ENCODE measurements at places on chromosomes 11 and 22.

DNA sequence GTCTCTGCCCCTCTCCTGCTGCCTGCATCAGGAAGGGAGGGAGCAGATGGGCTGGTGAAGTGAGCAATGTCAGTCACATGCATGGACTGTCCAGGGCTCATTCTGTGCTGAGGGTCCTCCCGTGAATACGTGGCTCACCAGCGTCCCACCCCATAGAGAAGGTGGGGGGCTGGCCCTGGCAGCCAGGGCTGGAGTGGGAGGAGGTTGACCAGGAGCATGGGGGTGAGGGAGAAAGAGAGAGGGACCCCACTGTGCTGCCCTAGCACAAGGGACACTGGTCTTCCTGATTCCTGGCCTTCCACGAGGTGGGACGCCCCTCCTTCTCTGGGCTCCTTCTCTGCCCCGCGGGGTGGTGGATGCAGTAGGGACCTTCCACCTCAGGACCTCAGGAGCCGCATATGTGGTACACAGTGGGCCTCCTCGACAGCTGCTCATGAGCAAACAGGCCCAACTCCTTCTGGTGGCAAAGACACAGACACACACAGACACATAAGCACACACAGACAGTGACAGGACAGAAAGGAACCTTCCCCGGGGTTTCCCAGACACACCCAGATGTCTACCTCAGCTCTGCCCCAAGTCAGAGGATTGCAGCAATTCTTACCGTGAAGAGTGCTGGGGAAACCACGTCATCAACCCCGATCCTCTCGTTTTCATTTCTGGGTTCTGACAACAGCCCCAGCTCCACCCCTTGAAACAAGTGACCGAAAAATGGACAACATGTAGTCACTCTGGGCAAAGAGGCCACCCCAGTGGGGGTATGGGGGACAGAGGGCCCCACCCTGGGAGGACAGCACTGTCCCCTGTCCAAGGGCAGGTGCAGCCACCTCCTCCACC, 3.6 kb upstream of the APOBEC3A start:
- DNase-seq, result no peak

DNA sequence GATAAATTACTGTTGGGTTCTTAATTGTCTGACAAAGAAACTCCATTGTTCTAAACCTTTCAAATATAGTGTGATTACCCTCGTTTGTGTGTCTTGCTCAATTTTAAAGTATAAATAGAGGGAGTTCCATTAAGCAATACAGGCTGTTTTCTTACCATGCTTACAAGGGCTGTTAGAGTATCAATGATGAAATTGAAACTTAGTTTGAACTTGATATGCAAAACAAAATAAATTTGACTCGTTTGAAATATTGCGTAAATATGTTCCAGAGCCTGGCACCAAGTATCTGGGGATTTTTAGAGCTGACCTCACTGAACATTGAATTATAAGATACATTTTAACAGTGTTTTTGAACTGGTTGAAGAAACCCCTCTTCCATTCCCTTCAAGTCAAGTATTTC, 31.7 kb downstream of the TEAD1 start:
- DNase-seq, result no peak

GRCh38 chr11:11842421-11843008, 743 bp downstream of the USP47 start:
- no peak for DNase-seq

- no peak for DNase-seq
Observed at GRCh38 chr11:117337076-117337475, 9.4 kb downstream of the CEP164 start.

DNA sequence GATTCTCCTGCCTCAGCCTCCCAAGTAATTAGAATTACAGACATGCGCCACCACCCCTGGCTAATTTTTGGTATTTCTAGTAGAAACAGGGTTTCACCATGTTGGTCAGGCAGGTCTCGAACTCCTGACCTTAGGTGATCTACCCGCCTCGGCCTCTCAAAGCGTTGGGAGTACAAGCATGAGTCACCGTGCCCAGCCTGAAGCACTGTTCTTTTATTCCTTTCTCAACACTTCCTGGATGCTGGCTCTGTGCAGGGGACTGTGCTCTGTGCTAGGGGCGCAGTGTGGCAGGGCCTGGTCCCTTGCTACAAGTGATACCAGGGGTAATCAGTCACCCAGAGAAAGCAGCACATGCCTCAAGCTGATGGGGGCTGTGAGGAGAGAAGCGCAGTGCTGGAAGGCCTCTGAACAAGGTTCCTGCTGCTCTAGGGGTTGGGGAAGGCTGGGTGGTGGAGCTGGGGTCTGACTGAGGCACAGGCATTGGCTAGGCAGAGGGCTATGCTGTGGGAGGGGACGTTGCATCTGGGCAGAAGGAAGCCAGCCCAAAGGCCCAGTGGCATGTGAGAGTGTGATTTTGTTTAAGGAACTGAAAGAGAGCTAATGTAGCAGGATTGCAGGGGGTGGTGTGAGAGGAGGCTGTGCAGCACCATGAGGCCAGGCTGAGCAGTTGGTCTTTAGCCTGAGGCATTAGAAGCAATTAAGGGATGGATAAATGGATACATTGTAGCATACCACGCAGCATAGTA, 42.5 kb downstream of the CABIN1 start:
- no peak for DNase-seq

DNA sequence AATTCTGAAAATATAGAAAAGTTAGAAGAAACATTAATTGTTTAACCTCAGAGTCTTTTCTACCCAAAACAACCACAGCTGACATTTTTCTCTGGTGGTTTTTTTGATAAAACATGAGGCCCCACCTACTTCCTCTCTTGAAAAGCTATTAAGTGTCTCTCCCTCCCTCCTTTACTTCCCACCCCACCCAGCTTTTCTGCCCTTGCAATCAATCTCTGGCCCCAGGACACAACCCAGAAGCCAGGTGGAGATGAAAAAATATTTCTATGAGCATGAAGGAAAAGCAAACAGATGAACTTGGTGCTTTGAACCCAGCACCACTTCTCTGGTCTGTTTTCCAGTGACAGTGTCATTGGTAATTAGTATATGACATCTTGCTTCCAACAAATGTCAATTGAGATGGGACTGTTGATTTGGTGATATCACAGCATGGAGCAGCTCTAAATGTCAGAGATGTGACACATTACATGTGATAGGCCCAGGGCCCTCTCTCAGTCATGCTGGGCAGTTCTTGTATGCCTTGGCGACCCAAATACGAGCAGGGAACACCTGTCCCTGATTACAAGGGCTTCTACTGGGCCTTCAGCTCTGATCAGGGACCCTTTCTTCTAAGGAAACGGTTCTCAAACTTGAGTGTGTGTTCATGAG, 23.9 kb upstream of the TMPRSS13 start:
- DNase-seq, result no peak

GRCh38 chr22:45603619-45604018, 68.0 kb upstream of the ATXN10 start:
- DNase-seq, result no peak

DNA sequence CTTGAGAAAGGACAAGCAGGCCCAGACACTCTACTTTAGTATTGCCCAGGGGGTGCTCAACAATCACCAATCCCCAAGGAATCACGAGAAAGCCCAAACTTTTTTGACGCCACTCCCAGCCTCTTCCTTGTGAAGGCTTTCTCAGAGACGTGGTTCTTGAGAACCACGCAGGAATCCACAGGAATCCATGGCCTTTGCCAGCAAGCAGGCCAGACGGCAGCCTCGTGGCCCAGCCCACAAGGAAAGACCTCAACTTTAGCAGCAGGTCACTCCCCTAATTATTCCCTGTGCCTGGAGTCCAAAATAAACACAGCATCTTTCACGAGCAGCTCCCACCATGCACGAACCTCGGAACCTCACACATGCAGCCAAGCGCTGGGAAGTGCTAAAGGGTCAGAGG, 104.2 kb downstream of the WT1 start:
- no peak for DNase-seq

- no peak for DNase-seq
Observed at GRCh38 chr11:35246745-35247144, 107.8 kb downstream of the CD44 start.

- no peak for DNase-seq
Observed at GRCh38 chr22:39433476-39434242, 23.2 kb upstream of the MGAT3 start.

DNA sequence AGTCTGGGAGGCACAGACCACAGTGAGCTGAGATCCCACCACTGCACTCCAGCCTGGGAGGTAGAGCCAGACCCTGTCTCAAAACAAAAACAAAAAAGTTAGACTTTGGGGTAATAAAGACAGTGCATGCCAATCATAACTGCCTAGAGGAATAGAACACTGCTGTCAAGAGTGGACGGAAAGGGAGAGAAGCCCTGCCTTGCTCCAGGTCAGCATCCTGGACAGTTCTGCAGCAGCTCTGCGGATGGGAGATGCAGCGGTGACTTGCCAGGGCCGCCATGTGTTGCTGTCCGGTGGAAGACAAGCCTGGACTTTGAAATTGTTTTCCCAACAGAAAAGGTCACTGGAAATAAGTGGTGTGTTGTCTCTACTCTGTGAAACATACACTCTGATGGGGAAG, 618.2 kb downstream of the TBC1D22A start:
- no peak for DNase-seq

- DNase-seq, result no peak
Observed at GRCh38 chr22:20237480-20238440, 30.4 kb downstream of the RTN4R start.

- DNase-seq, result no peak
Observed at GRCh38 chr22:50296658-50297490, 10.6 kb downstream of the PLXNB2 start.

DNA sequence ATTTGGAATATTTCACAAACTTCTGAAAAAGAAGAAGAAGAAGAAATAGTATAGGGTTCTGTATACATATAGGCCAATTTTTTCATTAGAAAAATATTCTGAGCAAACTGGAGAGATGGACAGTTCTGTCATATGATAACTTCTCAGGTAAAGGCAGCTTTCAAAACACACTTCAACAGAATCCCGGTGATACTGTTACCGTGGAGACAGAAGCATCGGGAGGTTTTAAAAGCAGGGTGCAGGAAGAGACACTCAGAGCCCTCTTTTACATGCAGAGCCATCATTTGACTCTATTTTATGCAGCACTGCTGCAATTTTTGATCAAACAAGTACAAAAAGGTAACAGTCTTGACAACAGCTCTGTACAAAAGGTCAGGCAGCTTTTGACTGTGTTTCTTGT, 1785.4 kb downstream of the LRRC4C start:
- DNase-seq, result no peak

- no peak for DNase-seq
Observed at GRCh38 chr11:18705651-18706281, 7.2 kb downstream of the TMEM86A start.

GRCh38 chr11:131423688-131424087, 53.3 kb downstream of the NTM start:
- DNase-seq, result no peak

GRCh38 chr11:110505528-110506284, 76.0 kb downstream of the FDX1 start:
- no peak for DNase-seq

GRCh38 chr22:49347376-49347775, 480.3 kb downstream of the BRD1 start:
- no peak for DNase-seq

DNA sequence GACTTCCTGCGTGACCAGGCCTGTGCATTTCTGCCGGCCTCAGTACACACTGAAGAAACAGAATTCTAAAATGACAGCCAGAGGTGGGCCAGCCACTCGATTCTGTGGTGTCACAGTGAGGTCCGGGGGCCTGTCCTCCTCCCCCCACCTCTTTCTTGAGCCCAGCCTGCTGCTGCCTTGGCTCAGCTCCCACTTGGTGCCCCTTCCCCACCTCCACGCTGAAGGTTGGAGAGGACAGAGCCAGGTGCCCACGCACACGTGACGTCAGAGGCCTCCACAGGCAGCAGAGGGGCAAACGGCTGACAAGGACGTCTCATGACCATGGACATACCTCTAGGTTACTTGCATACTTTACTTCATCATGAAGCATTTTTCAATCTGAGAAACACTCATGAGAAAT, 78.0 kb upstream of the SHANK2 start:
- no peak for DNase-seq

DNA sequence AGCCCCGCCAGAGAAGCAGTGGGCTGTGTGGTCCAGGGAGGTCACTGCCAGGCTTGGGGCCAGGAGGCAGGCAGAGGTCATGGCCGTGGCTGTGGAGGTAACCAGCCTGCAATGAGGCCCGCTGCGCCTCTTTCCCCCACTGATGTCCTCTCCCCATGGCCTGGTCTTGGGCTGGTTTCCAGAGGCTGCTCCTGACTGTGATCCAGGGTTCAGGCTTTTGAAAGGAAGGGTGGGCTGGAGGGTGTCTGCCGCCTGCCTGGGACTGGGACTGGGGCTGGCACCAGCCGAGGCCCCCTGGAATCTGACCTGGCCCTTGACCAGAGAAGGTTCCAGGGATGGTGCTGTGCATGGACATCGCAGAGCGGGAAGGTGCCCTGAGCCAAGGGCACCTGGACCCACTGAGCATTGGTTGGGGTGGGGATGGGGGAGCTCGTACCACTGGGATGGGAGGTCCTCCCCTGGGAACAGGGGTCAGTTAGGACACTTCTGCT, 59.6 kb upstream of the THY1 start:
- no peak for DNase-seq

DNA sequence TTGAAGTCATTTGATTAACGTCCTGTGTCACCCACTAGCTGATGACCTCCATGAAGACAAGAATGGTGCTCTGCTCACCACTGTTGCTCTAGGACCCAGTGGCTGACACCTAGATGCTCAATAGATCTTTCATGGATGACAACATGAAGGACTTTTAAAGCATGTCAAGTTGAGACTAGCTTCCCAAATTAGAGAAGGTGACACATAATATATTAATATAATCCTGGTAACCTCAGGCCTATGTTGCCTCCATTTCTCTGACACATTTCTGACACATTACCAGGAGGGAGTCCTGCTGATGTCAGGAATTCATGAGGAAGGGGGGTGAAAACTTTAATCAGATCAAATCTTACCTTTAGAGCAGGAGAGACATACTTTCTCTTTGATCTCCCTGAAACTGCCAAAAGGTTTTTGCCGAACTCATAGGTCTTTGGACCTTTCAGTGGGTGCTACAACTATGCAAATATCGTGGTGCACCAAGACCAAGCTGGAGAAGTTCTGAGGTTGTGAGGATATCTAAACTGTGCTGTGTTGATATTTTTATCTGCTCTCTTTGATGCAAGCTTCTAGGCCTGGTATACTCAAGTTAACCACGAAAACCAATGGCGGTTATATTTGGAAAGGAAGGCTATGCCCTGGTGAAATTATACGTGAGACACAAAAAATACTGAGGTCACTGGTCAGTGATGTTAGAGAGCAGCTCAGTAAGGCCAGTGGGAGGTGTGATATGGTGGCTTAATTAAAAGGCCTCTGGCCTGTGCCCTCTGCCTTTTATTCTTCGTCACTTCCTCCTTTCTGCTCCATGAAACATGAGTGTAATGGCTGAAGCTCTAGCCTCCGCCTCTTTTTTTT, 13.2 kb upstream of the AMPD3 start:
- DNase-seq, result no peak

- no peak for DNase-seq
Observed at GRCh38 chr11:43576320-43576802, 104.2 kb upstream of the HSD17B12 start.

GRCh38 chr22:40055143-40055883, 60.6 kb downstream of the FAM83F start:
- DNase-seq, result no peak

GRCh38 chr22:43147821-43148220, 3.5 kb upstream of the TSPO start:
- no peak for DNase-seq
